Stimulated activated CD4-positive, alpha-beta T cell treated with anti-CD3 and anti-CD28 coated beads, Interleukin-1b, Interleukin-23, amount 100 ng/mL, for 1 hour (primary cell): ENCODE measurements at places on chromosomes 4 and X.

GRCh38 chr4:84965553-84966381 lies 723 bp downstream of the WDFY3 start:
- DNase-seq, result no peak

GRCh38 chr4:106609917-106610316 lies 241.3 kb upstream of the GIMD1 start:
- DNase-seq, result no peak

DNA sequence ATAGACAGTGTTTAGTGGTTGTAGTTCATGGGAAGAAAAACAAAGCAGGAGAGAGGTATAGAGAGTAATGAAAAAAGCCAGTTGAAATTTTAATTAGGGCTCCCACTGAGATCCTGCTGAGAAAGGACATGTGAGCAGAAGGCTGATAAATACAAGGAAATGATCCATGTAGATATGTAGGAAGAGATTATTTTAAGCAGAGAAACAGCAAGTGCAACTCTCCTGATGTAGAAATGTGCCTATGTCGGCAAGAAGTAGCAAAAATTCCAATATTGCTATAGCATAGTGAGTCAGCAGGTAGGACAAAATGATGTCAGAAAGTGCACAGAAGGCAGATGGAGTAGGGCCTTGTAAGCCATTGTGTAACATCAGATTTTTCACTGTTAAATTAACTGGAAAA lies 1027.3 kb downstream of the PCDH18 start:
- no peak for DNase-seq

- DNase-seq, result no peak
Observed at GRCh38 chr4:151167561-151167960, 68.1 kb downstream of the RPS3A start.

DNA sequence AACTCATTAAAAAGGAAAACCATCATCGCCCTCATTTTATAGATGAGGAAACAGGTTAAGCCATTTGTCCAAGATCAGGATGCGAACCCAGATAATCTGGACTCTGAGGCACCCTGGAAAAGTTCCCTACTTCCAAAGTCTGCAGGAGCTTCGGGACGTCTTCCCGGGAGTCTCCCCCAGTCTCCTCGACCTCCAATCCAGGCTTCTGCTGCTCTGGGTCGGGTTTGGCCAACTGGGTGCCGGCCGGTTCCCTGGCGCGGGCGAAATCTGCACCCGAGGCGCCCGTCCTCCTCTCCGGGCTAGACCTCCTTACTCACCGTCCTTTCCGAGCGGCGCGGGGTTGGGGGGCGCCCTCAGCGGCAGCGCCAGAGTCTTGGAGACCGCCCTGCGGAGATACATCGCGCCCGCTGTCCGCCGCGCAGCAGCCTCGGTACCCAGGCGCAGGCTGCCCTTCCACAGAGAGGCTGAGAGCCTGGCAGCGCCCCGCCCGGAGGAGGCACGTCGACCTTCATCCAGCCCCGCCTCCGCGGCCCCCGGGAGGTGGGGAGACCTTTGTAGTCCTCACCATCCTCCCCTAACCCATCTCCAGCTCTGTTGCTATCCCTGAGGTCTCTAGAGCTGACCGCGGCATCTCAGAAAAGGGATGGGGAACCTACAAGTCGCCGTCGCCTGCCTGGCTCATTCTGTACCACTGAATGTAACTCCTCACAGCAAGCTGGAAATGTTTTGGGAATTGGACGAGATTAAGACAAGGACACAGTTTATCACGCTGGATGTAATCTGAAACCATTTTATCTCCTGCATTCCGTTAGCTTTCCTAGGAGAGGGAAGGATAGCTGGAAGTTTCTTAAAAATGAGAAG lies at the start of gene MGARP:
Gene MGARP (minus strand): TSS at position 466 of the 861 bp plus-strand sequence. CDS start 67 bp downstream, at position 399.
- DNase-seq, result no peak

DNA sequence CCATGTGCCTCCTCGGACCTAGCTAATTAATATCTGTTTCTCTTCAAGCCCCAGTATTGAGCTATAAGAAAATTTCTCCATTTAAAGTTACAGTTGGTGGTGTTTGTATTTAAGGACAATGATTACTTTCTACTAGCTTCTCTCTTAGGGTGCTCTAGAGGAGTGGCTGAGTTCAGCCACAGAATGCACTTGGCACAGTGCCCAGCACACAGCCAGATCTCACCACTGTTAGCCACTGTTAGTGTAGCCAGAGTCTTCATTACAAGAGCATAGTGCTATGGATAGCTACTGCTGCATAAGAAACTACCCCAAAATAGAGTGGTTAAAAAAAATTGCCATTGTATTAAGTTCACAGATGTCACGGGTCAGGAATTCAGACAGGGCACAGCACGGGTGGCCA lies 421.3 kb downstream of the BCOR start:
- DNase-seq, result no peak

DNA sequence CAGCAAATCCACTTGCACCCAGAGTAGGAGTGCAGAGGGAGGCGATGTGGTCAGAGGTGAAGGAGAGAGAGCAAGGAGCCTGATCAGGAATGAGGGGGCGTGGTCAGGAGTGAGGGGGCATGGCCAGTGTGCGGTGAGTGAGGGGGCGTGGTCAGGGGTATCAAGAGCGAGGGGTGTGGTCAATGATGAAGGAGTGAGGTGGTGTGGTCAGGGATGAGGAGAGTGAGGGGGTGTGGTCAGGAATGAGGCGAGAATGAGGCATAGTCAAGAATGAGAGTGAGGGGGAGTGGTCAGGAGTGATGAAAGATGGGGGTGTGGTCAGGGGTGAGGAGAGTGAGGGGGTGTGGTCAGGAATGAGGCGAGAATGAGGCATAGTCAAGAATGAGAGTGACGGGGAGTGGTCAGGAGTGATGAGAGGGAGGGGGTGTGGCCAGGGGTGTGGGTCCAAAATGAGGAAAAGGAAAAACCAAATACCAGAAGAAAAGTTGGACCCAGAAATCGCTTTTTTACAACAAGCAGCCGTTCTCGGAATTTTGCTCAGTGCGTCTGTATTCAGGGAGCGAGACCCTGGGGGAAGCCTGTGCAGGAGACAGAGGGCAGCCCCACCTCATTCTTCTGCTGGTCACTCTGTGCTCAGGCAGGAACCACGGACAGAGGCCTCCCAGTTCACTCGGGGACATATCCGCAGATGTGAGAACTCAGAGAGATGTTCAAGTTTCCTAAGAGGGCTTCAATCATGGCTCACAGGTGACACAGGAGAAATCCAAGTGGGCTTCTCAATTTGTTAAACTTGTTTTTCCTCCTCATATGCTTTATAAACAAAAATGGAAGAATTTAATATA lies 47.5 kb downstream of the MAGEA1 start:
- no peak for DNase-seq

- DNase-seq, result no peak
Observed at GRCh38 chr4:105345358-105345757, 128.5 kb downstream of the PPA2 start.

GRCh38 chrX:16487620-16488385 lies 162.2 kb upstream of the S100G start:
- DNase-seq, result no peak

DNA sequence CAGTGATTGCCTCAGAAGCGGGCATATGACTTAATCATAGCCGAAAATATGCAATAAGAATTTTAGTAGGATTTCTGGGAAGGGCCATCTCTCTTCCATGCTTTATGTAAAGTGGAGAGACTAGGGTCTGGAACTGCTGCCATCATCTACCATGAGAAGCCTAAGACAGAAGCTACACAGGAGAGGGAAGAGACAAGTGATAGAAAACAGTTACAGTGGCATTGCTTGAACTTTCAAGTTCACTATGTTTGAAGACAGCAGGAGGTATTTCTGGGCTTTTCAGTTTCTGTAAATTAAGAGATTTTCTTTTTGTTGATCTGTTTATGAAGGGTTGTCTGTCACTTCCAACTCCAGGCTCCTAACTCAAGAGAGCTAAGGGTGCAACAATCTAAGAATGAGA lies 62.5 kb downstream of the ZNF330 start:
- DNase-seq, result no peak

DNA sequence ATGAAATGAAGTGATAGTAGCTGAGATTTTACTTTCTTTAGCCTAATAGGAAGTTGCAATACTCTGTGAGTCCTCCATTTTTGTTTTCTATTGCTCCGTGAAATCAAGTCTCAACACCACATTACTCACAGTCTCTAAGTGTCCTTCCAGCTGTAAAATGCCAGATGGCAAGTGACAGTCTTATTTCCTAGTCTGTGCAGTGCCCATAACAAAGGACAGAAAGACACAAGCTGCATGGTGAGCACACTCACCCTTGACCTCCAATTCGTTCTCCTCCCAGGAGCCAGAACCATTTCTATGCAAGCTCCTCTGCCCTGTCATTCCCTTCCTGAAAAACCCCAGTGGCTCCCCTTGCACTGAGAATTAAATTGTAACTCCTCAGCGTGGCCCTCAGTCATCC lies 101.6 kb downstream of the PARM1 start:
- no peak for DNase-seq

DNA sequence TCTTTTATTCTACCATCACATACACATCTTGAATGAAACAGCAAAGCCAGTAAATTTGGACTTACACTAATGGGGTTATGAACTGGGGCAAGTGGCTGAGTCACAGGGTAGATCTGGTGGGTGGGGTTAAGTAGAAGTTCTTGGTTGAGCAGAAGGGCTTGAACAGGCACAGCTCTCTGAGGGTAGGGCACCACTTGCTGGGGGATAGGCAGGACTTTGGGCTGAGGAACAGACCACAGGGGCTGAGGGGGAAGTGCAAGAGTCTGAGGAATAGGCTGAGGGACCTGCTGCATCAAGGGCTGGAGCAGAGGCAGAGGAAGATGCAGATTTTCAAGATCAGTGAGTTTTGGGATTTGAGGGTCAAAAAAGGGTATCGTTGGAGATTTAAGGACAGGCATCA lies 8.3 kb downstream of the CSN2 start:
- no peak for DNase-seq

DNA sequence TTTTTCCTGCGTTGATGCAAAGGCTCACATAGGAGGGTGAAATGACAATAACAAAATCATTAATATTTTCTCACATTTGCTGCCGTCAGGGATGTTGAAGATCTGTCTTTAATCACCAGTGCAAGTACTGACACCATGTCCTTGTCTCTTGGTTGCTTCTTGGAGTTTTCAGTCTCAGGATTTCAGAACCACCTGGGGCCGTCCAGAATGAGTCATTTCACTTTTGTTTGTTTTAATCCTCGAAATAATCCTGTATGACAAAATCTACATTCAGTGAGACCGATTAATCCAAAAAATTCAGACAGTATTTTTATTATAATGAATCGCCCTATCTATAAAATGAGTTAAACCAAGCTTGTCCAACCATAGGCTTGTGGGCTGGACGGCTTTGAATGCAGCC lies 47.2 kb downstream of the NEIL3 start:
- DNase-seq, result no peak

GRCh38 chr4:72569719-72570235 lies 756 bp upstream of the ADAMTS3 start:
- no peak for DNase-seq

- DNase-seq, result no peak
Observed at GRCh38 chr4:165748321-165748720, 124.7 kb upstream of the TLL1 start.

GRCh38 chr4:81494031-81494431 lies 22.3 kb upstream of the RASGEF1B start:
- no peak for DNase-seq

GRCh38 chrX:115652221-115652620 lies 91.2 kb downstream of the PLS3 start:
- DNase-seq, result no peak

- no peak for DNase-seq
Observed at GRCh38 chr4:170868170-170868569, 778.4 kb upstream of the AADAT start.

- DNase-seq, result no peak
Observed at GRCh38 chr4:179399054-179399782, 1957.0 kb upstream of the AGA start.

- no peak for DNase-seq
Observed at GRCh38 chr4:135775909-135776308, 1574.3 kb upstream of the PABPC4L start.

GRCh38 chrX:1535241-1536041 lies 1.5 kb downstream of the P2RY8 start:
- DNase-seq, result no peak

DNA sequence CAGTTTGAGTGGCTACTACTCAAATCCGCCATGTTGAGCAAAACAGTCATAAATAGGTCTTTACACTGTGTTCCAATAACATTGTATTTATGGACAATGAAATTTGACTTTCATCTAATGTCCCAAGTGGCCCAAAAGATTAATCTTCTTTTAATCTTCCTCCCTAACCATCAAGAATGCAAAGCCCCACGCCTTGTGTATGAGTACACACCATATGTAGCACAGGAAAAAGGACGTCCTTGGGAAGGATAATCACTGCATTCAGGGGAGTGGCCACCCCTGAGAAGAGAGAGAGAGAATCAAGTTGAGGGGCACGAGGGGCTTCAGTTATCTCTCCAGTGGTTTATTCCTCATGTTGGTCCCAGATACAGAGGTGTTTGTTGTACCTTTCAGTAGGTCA lies 33.1 kb downstream of the RBM47 start:
- DNase-seq, result no peak

GRCh38 chrX:66684196-66684595 lies 45.3 kb upstream of the EDA2R start:
- no peak for DNase-seq

- DNase-seq, result no peak
Observed at GRCh38 chr4:158003212-158003611, 169.6 kb downstream of the GASK1B start.

DNA sequence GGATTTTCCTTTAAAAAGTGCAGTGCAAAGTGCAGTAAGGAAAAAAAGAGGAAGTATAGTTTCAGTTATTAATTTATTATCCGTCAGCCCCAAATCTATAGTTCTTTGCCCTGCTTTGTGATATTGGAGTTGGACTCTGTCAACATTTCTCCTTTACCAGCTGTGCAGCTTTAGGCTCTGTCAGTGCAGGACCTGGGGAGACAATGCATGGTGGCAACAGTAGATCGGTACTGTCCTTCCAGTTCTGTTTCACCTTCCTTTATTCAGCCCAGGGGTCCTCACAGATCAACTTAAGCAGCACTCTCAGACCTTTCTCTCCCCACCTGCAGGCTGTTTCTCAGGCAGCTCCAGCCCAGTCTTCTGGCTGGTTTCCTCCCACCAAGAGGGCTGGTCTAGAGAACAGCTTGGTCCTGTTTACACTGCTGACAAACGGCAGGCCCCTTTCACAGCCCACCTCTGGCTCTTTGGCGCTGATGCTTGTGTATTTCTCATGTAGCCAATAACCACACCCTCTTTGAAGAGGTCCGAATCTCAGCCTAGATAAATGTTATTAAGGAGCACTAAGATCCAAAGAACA lies 71.6 kb downstream of the MCUB start:
- DNase-seq, result no peak

GRCh38 chr4:96521046-96521536 lies 681.2 kb downstream of the PDHA2 start:
- no peak for DNase-seq

GRCh38 chr4:62517716-62518115 lies 1317.6 kb downstream of the ADGRL3 start:
- no peak for DNase-seq

GRCh38 chr4:185464183-185464582 lies 7.3 kb downstream of the CCDC110 start:
- DNase-seq, result no peak

GRCh38 chrX:47171996-47172395 lies 21.6 kb upstream of the UBA1 start:
- DNase-seq, result no peak

DNA sequence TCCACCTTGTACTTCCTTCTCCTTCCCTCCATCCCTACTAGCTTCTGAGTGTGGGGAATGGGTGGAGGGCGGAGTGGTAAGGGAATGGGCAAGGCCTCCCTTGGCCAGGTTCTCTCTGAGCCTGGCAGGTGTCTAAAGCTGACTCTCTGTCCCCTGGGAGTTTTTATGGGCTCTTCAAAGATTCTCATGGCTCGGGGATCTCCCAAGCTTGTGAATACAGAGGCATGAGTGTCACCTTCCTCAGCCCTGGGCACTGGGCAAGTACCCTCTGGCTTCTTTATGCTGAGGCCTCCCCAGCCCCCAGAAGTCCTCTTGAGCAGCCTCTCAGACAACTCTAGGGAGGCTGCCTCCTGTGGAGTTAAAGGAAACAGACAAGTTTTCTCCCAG lies 32.5 kb upstream of the DDX3X start:
- DNase-seq, result no peak
